Kasumi-1 (cell line): ENCODE measurements at places on chromosomes 6 and 20.

DNA sequence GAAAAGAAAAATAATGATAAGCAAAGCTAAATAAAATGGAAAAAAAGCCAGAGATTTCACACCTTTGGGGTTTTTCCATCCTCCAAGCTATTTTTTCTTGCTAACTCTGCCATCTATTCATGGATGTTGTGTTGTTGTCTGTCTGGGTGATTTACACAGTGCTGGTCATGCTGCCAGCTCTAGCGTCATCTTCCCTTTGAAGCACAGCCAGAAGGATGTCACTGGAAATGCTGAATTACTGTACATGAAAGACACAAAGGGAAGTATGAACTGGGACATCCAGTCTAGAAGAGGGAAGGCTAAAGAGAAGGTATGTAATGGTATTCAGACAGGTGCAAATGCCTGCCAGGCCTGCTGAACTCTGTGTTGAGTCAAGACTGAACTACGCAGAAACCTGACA, 241.9 kb upstream of the STXBP5 start:
- DNase-seq: no peak

DNA sequence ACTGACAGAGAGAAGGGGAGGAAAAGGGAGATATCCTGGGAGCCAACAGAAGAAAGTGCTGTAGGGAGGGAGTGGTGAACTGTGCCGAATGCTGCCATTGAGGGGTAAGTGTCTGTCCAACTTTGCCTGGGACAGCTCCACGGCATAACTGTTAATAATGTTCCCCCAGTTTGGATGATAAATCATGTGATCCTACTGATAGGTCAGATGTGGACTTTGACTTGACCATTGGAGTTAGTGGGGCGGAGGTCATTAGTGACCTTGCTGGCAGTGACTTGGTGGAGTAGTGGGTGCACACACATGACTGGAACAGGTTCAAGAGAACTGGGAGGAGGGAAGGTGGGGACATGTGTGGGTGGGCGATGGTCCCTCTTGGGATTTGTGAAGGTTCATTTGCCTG, 50.4 kb downstream of the CDH22 start:
- DNase-seq: no peak

GRCh38 chr6:3403238-3404173, 53.3 kb downstream of the SLC22A23 start:
- no peak for DNase-seq

- DNase-seq: no peak
Observed at GRCh38 chr20:58327211-58327610, 17.7 kb downstream of the RAB22A start.
